SHP77 (cell line): ENCODE measurements at places on chromosomes 12 and 14.

- DNase-seq: no peak
These were observed 148.2 kb downstream of the ADGRD1 start for GRCh38 chr12:131101703-131102492.

GRCh38 chr12:54355104-54355815, 9.0 kb downstream of the GPR84 start:
- DNase-seq: no peak

DNA sequence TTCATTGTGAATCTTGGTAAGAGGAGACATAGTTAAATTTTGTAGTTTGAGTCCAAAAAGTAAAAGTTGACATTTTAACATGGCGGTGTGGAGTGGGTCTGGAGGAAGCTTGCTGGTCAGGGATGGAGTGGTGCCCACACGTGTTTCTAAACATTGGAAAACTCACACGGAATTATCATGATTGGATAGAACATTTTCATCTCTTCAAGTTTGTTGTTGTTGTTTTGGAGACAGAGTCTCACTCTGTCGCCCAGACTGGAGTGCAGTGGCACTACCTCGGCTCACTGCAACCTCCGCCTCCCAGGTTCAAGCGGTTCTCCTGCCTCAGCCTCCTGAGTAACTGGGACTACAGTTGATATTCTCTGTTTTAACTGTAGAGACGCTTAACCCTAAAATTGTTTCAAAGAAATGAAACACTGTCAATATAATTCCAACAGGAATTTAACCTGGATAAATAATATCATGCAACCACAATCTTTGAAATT, 502 bp upstream of the MBIP start:
- DNase-seq: no peak

DNA sequence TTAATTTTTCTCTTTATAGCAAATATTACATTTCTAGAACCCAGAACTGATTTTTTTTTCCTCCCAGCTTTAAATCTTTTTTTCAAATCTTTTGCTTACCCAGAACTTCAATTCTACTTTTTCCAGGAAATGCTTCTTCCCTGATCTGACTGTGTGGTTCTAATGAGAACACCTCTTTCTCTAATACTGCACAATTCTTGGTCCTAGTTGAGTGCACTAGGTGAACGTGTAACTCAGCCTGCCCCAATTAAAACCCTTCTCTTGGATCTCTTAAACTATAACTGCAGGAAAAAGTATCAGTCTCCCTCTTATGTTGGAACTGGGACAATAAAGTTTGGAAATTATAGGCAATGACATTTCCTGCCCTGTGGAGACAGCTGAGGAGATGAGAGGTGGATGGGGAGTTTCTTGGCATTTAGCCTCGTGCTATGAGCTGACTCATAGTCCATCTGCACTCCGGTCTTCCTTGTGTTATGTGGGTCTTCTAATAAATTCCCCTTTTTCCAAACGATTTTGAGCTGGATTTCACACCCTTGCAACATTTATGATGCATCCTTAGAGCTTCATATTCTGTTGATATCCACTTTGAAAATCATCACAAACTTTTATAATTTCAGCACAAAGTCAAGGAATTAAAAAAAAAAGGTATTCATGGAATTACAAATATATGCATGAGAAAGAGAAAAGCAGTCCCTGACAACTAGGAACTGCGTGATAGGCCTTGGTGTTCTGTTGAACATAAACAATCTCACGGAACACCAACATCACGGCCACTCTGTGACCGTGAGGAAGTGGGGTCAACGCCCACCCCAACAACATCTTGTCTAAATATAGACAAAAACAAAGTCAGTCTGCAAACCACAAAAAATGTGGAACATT, 52.4 kb downstream of the BRMS1L start:
- peak; percentile 10 for DNase-seq

DNA sequence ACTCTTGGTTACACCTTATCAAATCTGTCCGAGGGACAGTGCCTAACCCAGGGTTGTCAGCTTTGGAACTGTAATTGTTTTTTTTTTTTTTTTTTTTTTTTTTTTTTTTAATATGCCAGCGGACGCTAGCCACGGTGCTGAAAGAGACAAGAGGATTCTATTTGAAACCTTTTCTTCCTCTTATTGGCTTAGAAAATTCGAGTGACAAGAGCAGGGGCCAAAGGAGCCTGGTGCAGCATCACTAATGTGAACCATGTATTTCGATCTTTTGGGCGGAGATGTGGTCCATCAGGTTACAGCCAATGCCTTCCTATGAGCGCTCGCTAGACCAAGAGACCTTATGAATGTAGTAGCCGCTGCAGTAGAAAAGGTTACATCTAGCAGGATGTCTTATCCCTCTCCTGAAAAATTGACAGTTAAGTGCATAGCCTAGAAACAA, 922 bp downstream of the PTPRR start:
- DNase-seq: no peak

- no peak for DNase-seq
These were observed 8.3 kb downstream of the COL2A1 start for GRCh38 chr12:47995981-47996401.

DNA sequence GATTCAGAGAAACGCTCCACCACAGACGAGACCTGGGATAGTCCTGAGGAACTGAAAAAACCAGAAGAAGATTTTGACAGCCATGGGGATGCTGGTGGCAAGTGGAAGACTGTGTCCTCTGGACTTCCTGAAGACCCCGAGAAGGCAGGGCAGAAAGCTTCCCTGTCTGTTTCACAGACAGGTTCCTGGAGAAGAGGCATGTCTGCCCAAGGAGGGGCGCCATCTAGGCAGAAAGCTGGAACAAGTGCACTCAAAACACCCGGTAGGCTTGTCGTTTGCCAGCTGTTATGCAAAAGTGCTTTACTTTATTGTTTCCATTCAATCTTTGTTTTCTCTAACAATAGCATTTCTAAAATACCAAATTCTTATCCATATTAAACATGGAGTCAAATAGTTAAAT, 287.3 kb downstream of the NAV3 start:
- no peak for DNase-seq

GRCh38 chr14:75982266-75983018, 647 bp upstream of the TGFB3 start:
- peak; percentile 77 for DNase-seq

- DNase-seq: no peak
These were observed 92.0 kb downstream of the IRF2BPL start for GRCh38 chr14:76936483-76936882.

GRCh38 chr12:101238800-101239329, 28.8 kb upstream of the SLC5A8 start:
- no peak for DNase-seq

DNA sequence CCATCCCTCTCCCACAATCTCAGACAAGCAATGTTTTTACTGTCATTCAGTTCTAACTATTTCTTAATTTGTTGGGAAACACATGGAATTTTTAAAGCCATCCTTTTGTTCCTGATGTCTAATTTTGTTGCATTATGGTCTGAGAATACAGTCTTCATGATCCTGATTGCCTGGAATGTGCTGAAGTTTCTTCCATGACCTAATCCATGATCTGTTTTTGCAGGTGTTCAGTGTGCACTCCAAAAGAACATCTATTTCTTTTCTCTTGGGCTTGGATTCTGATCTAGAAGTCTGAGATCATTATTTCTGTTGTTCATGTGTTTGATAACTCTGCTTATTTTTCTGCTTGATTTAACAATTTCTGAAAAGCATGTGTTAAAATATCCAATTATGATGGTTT, 43.2 kb upstream of the PHC1 start:
- DNase-seq: no peak

DNA sequence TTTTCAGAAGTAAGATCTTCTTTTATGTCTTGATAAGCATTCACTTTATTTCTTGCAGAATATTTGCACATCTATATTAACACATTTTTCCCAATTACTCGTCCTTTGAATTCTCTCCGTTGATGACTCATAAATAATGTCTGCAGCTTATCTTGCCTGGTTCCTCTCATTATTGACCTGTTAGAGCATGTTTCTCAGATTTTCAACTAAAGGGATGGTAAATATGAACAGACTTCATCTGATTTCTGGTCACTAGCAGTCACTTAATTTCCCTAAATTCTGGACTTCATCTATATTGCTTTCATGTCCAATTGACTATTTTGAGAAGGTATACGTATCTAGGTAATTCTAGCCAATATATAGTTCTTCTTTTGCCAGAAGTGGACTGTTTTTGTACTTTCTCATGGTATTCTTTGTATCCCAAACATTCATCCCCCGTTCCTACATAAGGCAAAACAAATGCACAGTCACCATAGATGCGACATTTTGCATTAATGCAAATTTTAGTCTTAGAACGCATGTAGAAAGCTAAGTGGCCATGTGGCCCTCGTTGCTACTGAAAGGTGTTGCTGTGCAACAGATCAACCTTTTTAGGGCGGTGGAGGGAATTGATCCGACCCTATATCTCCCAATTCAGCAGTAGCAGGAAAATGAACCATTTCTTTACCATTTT, 6.2 kb downstream of the PIK3C2G start:
- DNase-seq: no peak

- DNase-seq: no peak
These were observed 12.0 kb downstream of the KIF26A start for GRCh38 chr14:104150136-104151025.

DNA sequence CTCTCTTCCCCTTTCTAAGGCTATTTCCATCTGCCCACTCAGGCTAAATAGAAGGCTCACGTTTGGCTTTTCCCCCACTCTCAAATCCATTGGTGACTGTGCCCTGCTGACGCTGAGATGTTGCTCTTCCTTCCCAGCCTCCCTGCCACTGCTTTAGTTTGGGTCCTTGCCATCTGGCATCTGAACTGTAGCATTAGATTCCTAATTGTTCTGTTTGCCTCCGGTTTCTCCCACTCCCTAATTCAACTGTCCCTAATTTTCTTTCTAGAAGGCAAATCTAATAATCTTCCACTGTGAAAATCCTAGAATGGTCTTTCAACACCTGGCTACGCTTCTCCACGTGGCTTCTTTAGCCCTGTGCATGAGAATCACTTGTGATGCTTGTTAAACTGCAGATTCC, 37.6 kb upstream of the SMOC1 start:
- DNase-seq: no peak

- no peak for DNase-seq
These were observed 65.4 kb upstream of the SAV1 start for GRCh38 chr14:50733494-50733893.

GRCh38 chr12:69580074-69580473, 5.2 kb upstream of the CCT2 start:
- DNase-seq: no peak

DNA sequence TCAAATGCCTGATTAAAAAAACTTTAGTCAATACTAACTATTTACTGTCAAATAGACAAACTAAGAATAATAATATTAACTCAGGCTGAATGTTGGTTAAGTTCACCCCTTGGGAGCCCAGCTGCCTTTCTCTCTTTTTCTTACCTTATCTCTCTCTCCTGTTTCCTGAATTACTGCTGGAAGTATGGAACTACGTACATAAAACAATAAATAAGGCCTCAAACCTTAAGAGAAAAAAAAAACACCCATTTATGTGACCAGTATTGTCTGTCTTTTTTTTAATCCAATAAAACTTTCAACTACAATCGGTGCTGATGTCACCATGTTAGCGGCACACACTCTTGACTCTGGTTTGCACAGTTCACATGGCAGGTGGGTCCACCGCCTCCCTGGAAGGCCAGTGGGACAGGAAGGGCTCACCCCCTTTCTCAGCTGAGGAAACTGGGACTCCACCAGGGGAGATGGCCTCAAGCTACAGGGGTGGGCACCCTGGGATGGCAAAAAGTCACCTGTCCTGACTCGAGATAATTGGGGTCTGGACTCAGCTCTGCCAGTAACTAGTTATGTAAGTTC, 21.3 kb downstream of the BCL11B start:
- no peak for DNase-seq

DNA sequence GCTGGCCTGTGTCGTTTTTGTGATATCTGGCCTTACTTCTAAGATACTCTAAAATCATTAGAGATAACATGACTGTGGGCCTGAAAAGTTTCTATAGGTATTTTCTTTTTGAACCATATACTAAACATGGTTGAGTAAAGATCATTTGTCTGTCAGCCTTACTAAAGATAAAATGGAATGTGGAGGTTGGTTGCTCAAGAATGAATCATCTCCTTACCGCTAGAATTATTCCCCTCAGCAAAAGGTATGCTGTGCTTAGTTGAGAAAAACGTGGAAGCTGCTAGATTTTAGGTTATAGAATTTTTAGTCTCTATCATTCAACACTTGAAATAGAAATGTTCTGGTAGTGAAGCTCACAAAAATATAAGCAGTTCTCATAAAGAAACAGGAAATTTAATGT, 407.3 kb downstream of the AEBP2 start:
- no peak for DNase-seq

- no peak for DNase-seq
These were observed 51.4 kb downstream of the WASHC3 start for GRCh38 chr12:102010265-102010994.

DNA sequence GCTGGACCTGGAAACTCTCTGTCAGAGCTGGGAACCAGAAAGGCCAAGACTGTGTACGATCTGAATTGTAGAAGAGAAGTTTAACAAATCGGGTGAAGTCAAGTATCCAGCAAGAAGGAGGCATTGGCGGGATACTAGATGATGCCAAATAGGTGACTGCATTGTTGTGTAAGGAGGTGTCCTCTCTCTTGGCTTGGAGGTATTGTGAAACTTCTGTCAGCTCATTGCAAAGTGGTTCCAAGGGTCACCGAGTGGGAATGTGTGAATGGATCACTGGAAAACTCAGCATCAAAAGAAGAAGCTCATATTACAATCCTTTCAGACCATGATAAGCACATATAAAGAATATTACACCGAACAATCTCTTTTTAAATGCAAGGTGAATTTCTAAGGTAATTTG, 11.7 kb downstream of the NAV3 start:
- no peak for DNase-seq

DNA sequence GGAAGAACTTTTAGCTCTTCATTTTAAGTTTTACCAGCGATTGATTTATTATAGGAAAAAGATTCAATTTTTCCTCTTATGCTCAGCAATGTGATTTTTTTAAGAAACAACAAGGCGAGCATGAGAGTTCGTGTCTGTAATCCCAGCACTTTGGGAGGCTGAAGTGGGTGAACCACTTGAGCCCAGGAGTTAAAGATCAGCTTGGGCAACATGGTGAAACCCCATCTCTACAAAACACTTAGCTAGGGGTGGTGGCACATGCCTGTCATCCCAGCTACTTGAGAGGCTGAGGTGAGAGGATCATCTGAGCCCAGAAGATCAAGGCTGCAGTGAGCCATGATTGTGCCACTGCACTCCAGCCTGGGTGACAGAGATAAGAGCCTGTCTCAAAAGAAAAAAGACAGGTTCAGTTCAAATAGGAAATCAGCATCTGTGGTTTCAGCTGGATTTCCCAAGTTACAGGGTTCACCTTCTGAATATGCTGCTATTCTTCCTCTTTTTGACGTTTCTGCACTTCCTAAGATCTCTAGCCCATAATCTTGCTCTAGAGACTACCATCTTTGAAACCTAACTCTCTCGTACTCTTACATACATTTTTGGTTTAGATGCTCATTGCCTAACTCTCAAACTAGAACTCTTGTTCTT, 274.7 kb downstream of the SEC23A start:
- no peak for DNase-seq
